ENCODE measurements at places on chromosomes 5 and 9.

DNA sequence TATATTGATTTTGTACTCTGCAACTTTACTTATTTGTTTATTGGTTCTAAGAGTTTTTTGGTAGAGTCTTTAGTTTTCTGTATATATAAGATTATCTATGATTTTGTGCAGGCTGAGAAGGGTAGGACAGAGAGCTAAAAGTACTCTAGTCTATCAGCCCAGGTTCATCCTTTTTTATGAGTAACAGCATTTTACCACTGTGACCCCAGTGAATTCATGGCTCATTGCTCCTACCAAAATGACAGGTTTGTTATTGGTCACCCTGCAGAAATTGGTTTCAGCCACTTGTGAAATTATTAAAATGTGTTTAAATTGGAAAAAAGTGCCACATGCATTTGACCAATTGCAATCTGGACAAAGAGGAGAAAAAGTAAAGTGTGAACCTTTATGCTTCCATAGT is 421.4 kb upstream of the DAB2 start:
- no peak for DNase-seq

DNA sequence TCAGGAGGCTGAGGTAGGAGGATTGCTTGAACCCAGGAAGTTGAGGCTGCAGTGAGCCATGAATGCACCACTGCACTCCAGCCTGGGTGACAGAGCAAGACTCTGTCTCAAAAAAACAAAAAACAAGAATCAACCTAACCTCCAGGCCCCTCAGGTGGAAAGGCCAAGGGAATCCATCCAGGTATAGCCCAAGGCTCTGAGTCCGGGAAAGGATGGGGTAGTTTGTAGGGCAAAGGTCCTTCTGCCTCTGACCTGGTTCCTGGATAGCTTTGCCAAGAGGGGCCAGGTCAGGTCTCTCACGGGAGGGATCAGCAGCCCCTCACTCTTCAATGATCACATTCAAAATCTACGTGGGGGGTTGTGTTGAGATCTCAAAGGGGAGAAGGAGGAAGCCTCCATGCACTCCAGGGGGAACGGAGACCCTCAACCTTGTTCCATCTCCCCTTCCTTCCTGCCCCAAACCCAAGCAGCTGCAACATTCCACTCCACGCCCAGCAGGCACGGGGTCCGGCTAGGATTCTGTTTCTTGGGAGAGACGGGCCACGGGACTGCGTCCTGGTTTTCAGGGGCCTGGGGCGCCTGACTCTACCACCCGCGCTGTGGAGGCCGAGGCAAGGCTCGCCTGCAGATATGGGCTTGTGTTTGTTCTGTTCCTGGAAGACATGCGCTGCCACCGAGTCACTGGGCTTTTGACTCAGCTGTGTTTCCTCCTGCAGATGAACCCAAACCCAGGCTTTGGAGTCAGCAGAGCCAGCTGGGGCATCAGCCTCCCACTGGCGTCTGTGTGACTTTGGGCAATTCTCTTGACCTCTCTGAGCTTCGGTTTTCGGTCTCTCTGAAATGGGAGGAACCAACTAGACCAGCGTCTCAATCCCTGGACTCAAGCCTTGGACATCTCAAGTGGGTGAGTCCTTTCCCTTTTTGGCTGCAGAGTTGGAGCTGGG is 35.5 kb downstream of the PLPP7 start:
- DNase-seq: no peak

- DNase-seq: no peak
Observed at GRCh38 chr9:37761511-37761910, 7.9 kb downstream of the TRMT10B start.

GRCh38 chr5:34722183-34722582 is 66.1 kb downstream of the RAI14 start:
- no peak for DNase-seq

DNA sequence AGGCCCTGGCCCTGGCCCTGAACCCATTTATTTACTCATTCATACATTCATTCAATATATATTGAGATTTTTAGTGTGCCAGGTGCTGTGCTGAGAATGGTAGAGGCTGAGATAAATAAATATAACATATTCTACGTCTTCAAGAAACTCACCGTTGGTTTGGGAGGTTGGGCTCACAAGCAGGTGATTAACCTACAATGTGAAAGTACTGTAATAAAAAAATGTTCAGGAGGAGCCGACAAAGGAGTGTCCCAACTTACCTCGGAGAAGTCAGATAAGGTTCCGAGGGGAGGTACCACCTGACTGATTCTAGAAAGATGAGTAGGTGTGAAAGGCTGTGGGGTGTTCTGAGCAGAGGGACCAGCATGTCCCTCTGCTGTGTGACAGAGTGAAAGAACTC is 479.6 kb upstream of the KLF4 start:
- no peak for DNase-seq

GRCh38 chr5:180599981-180600553 is 8.8 kb upstream of the SCGB3A1 start:
- DNase-seq: no peak

- peak; percentile 5 for DNase-seq
Observed at GRCh38 chr5:125005266-125005665, 258.8 kb upstream of the ZNF608 start.

GRCh38 chr9:82553654-82554366 is 509.1 kb downstream of the RASEF start:
- peak; percentile 1 for DNase-seq

DNA sequence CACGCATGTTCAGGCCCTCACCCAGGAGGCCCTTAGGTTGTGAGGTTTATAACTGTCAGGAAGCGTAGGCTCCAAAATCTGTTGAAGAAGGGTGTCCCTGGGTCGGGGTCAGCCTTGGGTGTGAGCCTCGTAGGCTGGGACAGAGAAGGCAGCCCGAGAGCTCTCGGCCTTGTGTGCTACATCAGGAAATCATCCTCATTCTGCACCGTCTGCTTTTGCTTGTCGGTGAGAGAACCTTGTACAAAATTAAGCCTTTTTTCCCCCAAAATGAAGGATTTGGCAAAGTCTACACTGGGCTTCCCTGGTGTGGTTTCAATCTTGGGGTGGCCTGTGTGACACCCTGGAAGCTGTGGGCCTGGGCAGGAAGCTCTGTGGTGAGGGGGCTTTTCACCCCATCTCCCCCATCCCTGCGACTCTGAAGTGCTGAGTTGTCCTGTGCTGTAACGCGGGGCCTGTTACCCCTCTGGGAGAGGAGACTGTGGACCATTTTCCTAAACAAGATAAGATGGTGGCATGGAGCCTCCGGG is 55.3 kb downstream of the AHRR start:
- DNase-seq: no peak

DNA sequence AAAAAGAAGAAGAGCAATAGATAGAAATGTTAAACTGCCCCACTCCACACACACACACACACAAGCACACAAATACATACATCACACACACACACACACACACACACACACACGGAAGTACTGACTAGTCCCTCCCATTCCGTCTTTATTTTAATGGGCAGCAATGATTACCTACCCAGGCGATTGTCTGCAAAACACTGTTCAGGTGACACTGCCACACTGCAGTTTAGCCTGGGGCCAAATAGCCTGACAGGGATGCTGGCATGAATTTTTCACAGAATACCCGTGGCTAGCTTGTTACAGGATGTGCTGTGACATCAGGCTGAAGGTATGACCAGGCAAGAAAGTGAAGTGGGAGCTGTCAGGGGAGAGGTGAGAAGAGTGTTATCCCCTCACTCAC is 86.9 kb downstream of the FRMD3 start:
- no peak for DNase-seq

DNA sequence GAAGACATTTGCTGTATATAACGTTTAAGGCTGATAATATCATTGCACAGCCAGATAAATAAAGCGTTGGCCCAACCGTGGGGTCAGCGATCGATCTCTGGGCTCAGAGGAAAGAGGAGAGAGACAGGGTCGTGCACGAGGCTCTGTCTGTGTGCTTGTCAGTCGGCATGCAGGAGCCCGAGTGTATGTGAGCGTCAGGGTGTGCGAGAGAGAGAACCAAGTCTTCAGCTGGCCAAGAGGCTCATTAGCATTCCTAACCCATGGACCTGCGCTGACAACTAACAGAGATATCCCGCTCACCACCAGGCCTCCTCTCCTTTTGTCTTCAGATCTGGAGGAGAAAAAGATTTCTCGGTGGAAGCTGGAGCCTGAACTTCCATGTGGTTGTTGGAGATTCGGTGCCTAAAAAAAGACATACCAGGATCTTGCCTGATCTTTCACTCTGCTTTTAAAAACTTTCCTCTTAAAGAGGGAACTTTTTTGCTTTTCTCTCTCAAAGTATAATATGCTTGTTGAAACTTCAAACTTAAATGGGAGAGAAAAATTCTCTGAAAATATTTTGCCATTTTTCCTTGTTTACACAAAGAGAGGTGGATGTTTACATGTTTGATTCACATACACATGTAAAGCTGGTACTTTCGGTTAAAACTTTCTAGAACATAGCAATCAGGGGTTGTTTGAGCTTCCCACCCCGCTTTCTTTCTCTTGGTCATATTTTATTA is 16.5 kb downstream of the NR2F1 start:
- DNase-seq: no peak

DNA sequence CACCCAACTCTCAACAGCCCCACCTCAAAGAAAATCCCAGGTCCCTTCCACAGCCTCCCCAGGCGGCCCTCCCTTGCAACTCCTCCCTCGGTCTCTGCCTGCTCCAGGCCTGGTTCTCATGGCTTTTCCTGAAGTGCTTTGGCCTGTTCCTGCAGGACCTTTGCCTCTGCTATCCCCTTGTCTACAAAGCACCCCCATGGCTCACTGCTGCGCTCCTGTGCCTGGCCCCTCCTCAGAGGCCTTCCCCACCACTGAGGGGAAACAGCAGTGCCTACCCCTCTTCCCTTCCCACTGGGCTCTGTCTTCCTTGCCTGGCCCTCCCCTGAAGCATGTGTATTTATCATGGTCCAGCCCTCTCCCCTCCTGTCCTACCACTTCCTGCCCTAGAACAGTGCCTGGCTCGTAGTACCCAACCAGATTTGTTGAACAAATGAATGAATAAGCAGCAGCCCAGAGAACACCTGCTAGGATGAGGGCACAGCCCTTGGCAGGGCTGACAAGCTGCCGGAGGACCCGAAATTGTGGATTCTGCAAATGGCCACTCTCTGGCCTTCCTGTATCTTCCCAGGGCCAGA is 68.6 kb upstream of the LRRTM2 start:
- no peak for DNase-seq

DNA sequence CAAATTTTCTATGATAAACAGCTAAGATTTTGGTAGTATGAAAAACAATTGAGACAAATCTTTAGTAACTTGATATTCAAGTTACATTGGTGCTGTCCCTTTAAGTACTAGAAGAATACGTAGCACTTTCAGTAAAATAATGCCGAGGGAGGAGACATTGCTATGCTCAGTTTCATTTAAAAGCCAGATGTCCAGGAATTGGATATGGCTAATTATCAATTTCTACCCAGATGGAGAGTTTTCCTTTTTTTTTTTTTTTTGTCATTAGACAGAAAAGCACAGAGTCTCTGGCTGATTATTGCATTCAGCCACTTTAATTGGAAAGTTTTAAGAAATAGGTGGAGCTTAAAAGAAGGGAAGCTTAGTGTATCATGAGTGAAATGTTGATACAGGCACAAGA is 40.4 kb upstream of the APC start:
- DNase-seq: no peak

DNA sequence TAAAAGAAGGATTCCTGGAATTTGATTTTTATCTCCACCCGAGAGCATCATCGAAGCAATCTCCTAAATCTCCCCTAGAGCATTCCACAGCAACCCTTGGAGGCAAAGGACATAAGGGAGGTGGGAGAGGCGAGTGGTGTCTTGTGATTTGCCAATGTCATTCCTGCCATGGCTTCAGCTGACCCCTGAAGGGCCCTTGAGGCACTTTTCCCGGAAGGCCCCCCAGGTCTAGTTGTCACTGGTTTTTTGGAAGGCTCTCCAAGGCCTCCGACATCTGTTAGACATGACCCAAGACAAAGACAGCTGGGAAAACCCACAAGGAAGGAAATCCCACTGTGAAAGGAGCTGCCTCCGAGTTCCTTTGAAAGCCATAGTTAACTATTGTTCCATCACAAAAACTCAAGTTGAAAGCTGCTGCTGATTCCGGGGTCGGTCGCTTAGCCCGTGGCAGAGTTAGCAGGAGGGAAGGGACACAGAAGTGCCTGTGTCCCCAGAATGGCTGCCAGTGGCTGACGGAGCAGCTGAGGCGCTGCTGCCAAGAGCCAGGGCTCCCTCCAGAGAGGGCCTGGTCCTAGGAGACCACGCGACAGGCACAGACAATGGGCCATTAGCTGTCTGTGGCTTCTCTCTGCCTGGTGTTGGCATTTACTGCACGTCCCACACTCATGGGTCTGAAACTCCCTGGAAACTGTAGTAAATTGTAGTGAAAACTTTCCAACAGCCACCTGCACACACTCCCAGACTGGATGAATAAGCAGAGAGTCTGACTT is 24.4 kb upstream of the TRIO start:
- no peak for DNase-seq

DNA sequence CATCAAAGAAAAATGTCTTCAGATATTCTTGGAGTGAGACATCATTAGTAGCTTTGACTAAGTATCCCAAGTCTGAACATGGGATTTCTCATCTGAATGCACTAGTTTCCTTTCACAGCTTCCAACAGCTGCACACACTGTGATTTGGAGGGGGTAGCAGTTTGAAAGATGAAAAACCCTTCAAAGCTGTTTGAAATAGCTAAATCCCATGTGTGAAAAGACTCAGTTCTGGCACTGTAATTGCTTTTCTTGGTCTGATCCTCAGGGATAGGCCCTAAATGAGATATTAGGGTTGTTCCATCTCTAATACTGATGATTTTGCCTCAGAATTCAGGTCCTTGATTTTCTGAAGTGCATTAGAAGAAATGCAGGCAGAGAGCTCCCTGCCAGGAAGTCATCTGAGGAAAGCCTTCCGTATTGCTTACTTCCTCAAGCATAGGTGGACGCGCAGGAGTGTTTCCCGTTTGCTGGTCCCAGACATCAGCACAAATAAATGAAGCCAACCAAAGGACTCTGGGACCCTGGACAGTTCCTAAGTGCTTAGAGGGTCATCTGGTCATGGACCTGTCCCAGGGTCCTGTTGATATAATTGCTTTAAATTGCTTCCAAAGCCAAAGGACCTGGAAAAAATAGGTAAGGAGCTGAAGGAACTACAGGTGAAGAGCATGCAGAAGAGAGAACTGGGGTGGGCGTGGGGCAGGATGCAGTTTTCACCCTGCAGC is 25.6 kb upstream of the FRMPD1 start:
- no peak for DNase-seq

- DNase-seq: no peak
Observed at GRCh38 chr9:95588724-95589588, 72.2 kb upstream of the PTCH1 start.

GRCh38 chr5:95605786-95606185 is 14.1 kb upstream of the GPR150 start:
- DNase-seq: no peak

DNA sequence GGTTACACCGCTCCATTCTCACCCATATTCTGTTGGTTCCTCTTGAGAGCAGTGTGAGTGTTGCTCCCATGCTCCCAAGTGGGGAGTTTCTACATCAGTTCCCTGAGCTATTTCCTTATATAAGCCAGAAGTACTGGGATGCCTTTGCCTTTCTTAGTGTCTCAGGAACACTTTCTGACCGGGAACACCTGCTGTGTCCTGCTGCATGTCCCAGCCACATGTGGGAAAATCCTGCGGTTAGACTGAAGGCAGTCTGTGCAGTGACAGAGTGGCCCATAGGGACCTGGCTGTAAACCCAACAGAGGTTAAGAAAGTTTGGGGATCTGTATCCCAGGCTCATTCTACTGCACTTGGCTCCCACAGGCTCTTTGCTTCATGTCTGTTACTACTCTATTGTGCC is 126.0 kb downstream of the EGFLAM start:
- DNase-seq: no peak
